ENCODE measurements at places on chromosomes 12 and 14.

GRCh38 chr12:11904124-11904523 lies 166.6 kb upstream of the BCL2L14 start:
- no peak for DNase-seq

GRCh38 chr14:44649061-44649460 lies 142.0 kb upstream of the FSCB start:
- DNase-seq: no peak

- DNase-seq: no peak
Observed at GRCh38 chr12:110137786-110138185, 13.6 kb downstream of the IFT81 start.

GRCh38 chr14:59321626-59321949 lies 133.1 kb downstream of the DAAM1 start:
- DNase-seq: no peak

DNA sequence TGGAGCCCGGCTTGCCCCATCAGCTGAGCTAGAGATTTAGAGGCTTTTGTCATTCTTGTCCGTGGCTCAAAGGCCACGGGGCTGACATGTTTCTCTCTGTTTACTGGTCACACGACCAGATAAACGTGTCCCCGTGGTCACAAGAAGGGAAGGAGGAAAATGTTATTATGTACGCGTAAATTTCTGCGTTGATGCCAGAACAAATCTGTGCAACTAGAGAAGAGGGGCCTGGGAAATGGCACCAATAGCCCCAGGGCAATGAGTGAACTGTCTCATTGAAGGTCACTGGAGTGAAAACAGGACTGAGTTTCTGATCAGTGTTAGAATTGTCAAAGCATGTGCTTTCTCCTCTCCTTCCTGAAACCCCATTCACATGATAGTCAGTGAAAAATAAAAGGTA lies 25.3 kb downstream of the OAS2 start:
- no peak for DNase-seq

- DNase-seq: peak; percentile 81
Observed at GRCh38 chr12:23084236-23084995, 459.4 kb downstream of the ETNK1 start.

DNA sequence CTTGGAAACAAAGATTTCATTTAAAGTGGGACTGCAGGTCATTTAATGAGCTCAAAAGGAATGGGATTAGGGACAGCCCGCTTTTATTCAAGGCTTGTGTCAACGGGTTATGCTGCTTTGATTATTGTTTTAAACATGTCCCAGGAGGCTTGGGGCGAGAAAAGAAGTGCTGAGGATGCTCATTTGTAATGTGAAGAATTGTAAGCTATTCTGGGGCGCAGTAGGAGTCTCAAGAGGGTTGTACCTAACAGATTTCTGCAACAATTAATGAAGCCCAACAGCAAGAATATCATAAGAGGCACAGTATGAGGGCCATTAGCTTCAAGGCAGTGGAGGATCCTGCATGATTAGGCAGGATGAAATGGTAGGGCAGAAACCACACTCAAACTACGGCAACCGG lies 122.5 kb downstream of the KTN1 start:
- DNase-seq: no peak

GRCh38 chr12:26113853-26114719 lies 10.8 kb downstream of the BHLHE41 start:
- peak; percentile 98 for DNase-seq

GRCh38 chr14:54490445-54491175 lies 1.8 kb upstream of the GMFB start:
- no peak for DNase-seq

GRCh38 chr14:70665448-70666360 lies 24.0 kb downstream of the TTC9 start:
- DNase-seq: no peak

DNA sequence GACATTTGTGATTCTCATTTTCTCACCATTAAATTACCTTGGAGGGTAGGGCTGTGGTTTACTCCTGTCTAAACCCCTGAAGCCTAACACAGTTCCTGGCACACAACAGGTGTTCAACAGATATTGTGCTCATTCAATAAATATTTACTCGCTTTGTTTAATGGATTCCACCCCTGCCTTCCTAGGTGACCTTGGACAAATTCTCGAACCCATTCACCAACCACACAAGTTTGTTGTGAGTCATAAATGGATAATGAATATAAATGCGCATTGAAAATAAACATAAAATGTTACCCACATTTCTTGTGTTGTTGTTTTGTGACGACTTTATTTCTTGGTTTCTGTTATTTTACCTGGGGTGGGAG lies 362 bp upstream of the TSFM start:
- DNase-seq: no peak

DNA sequence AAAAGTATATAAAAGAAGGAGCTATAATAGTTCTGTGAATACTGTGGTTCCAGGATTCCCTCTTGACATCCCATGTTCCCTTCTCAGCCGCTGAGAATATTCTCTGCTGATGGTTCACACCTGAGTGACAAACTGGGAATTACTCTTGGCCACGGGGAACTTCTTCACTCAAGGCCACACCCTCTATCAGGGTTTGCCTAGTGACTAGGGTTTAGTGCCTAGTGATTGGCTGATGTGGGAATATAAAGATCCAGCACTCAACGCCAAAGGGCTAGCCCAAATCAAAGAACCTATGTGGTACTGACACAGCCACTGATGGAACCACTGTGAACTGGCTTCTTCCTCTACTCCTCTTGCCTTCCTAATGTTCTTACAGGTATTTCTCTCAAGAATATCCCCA lies 248.4 kb downstream of the ASCL1 start:
- DNase-seq: no peak

DNA sequence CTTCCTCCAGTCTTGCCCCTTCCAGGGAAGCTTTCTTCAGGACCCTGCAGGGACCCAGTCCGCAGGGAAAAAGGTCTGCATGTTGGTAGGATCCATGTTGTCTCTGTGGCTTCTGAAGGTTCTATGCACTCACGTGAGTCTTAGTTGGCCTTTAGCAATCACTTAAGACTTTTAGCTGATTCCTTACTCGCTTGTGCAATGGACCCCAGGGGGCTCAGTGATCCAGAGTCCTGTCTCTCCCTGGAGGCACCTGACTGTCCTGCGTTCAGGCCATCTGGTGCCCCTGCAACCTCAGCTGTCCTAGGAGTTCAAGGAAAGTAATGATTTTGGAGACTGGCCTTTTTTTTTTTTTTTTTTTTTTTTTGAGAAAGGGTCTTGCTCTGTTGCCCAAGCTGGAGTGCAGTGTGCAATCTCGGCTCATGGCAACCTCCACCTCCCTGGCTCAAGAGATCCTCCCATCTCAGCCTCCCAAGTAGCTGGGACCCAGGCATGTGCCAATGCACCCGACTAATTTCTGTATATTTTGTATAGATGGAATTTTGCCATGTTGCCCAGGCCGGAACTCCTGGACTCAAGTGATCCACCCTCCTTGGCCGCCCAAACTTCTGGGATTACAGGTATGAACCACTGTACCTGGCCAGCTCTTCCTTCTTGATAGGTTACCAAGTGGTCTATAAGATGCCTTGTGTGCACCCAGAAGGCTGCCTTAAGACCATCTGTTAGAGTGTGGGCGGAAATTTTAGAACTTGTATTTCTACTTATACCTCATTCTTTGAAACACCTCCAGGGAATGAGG lies 4.6 kb downstream of the IFI27L2 start:
- no peak for DNase-seq

DNA sequence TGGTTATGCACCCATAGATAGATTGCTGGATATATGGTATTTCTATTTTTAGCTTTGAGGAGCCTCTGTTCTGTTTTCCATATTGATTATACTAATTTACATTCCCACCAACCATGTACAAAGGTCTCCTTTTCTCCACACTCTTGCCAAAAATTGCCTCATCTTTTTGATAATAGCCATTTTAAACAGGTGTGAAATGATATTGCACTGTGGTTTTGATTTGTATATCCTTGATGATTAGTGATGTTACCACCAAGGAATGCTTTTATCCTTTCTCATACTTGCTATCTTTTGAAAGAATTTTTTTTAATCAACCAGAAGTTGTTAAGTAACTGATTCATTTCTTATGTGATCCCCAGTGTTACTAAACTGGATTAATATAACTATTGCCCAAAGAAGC lies 60.0 kb downstream of the BBS10 start:
- no peak for DNase-seq

DNA sequence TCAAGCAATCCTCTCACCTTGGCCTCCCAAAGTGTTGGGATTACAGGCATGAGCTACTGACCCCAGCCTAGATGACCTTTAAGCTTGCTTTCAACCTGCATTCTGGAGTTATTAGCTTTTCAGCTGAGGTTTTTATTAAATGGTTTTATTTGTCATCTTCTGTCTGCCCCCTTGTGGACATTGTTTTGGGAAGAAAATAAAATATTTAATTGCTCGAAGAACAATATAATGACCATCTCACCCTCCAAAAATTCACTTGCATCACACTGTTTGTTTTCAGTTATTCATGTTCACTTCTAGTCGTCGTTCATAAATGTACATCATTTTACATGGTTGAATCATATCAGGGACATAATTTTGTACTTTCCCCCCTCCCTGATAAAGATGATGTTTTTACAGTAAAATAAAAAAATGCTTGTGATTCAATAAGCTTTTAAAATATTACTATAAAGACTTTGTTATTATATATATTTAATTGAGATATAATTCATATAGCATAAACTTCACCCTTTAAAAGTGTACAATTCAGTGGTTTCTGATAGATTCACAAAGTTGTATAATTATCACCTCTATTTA lies 10.1 kb upstream of the SPATS2 start:
- no peak for DNase-seq

- no peak for DNase-seq
Observed at GRCh38 chr12:54230555-54230954, 41.8 kb upstream of the SMUG1 start.

All from T1000 (cell line).